ENCODE measurements at places on chromosomes 11 and 22.

GRCh38 chr11:116312570-116313391 lies 460.0 kb downstream of the BUD13 start:
- DNase-seq = no peak

- DNase-seq = no peak
These were observed 38.3 kb downstream of the BIRC2 start for GRCh38 chr11:102385085-102386007.

GRCh38 chr11:32831221-32831620 lies 1.5 kb downstream of the PRRG4 start:
- no peak for DNase-seq

DNA sequence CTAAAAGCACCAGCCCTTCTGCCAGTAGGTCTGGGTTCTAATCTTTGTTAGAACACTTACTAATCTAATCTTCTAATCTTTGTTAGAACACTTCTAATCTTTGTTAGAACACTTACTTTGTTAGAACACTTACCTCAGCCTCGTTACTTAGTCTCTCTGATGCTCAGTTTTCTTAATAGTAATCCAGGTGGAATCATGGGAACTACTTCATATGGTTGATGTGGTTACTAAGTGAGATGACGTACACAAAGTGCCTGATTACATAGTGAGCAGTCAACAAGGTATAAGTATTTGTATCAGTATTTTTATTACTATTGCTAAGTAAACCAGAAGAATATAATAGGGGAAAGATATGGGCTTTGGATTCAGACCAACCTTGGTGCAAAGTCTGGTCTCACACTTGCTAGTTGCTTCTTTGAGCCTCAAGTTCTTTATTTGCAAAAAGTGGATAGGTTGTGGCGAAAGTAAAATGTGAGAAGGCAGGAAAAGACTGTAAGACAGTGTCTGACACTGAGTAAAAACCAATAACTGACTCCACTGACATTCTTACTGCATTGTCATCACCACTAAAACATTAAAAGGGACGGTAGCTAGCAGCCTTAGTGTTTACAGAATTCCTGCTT lies 83.7 kb downstream of the TRAF6 start:
- DNase-seq = no peak

DNA sequence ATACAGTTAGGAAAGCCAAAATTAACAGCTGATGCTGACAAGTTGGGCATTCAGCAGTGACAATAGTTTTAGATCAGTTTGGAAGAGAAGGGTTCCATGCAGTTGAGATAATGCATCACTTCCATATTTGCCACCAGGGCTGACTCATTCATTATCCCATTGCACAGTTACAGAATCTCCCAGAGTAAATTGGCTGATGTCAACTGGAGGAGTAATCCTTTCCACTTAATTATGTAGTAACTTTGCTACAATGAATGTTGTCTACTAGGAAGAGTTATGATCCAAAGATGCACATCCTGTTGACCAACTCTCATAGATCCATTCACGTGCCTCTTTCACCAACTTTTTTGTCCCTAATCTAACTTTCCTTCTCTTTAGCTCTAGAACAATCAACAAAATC lies 123.3 kb upstream of the LUZP2 start:
- no peak for DNase-seq

DNA sequence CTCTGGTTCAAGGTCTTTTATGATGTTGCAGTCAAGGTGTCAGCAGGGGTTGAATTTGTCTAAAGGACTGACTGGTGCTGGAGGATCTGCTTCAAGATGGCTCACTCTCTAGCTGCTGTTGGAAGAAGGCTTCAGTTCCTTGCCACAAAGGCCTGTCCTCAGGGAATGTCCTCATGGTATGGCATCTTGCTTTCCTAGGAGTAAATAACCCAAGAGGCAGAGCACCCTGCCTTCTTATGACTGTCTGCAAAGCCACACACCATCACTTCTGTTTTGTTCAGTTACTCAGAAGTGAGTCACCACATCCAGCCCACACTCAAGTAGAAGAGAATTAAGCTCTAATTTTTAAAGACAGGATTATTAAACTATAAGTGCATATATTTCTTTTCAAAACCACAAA lies 45.2 kb downstream of the PLAAT5 start:
- DNase-seq = no peak

DNA sequence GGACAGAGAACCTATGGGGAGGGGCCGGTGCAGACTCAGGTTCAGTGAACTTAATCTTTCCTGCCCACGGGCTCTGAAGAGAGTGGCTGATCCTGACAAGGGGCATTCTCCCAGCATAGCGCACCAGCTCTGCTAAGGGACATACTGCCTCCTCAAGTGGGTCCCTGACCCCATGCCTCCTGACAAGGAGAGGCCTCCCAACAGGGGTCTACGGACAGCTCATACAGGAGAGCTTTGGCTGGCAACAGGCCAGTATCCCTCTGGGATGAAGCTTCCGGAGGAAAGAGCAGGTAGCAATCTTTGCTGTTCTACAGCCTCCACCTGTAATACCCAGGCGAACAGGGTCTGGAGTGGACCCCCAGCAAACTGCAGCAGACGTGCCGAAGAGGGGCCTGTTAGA lies 394.0 kb downstream of the LRRC4C start:
- no peak for DNase-seq

DNA sequence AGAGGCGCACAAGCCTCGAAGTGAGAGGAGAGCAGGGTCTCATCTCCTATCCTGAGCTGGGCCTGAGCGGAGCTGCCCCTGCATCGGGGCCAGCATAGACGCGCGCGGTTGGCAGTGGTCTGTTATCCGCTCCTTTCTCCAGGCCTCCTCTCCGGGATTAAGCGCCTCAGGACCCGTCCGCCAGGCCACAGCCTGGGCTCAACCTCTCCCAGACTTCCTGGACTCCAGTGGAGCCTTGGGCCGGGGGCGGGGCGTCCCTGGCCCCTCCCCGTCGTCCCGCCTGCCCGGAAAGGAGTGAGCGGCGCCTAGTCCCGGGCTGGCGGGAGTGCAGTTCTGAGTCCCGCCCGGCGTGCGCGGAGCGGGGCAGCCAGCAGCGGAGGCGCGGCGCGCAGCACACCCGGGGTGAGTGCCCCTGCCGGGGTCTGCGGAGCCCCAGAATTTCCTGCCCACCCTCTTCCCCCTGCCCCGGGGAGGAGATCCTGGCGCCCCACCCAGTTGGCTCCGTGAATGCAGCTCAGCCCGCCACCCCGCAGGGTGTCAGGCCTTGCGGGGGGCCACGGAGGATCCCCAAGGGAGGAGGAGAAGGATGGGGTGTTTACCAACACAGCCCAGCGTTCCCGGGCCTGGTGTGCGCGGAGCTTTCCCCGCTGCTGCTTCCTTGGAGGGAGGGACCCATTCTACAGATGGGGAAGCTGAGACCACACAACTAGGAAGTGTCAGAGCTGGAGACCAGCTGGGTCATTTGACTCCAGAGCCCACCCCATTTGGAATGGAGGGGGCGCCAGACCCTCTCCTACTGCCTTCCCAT lies at the start of gene TCIRG1:
TSS of gene TCIRG1 (plus strand) at position 308 of the 808 bp plus-strand sequence. CDS start 2,247 bp downstream, outside the sequence.
- DNase-seq = peak; percentile 29

DNA sequence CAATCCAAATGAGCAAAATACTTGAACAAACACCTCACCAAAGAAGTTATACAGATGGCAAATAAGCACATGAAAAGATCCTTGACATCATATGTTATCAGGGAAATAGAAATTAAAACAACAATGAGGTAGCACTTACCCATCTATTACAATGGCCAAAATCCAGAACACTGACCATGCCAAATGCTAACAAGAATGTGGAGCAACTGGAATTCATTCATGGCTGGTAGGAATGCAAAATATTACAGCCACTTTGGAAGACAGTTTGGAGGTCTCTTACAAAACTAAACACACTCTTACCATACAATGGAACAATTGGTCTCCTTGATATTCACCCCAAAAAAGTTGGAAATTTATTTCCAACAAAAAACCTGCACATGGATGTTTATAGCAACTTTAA lies 19.1 kb upstream of the FAM181B start:
- no peak for DNase-seq

DNA sequence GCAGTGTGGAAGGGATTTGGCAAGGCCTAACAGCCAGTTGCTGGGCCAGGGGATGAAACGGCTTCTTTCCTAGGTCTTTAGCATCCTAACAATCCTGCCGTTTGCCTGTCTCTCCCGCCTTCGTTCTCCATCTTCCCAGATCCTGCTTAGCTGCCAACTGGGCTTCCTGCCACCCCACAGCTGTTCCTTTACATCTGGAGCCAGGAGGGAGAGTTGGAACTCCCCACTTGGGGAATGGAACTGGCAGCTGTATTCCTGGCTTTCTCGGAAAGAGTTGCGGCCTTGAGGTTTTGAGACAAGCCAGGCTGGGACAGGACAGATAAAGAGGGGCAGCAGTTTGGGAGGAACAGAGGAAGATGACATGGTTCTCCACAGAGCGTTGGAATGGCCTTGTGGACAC lies 59.6 kb downstream of the ST3GAL4 start:
- DNase-seq = no peak

DNA sequence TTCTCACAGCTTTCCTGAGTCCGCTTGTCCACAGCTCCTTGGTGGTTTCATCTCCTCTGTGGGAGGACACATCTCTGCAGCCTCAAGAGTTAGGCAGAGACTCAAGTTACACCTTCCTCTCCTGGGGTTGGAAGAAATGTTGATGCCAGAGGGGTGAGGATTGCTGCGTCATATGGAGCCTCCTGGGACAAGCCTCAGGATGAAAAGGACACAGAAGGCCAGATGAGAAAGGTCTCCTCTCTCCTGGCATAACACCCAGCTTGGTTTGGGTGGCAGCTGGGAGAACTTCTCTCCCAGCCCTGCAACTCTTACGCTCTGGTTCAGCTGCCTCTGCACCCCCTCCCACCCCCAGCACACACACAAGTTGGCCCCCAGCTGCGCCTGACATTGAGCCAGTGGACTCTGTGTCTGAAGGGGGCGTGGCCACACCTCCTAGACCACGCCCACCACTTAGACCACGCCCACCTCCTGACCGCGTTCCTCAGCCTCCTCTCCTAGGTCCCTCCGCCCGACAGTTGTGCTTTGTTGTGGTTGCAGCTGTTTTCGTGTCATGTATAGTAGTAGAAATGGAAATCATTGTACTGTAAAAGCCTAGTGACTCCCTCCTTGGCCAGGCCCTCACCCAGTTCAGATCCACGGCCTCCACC lies 11.7 kb downstream of the RASD2 start:
- peak; percentile 77 for DNase-seq

GRCh38 chr11:57116654-57117053 lies 65.1 kb upstream of the LRRC55 start:
- no peak for DNase-seq

DNA sequence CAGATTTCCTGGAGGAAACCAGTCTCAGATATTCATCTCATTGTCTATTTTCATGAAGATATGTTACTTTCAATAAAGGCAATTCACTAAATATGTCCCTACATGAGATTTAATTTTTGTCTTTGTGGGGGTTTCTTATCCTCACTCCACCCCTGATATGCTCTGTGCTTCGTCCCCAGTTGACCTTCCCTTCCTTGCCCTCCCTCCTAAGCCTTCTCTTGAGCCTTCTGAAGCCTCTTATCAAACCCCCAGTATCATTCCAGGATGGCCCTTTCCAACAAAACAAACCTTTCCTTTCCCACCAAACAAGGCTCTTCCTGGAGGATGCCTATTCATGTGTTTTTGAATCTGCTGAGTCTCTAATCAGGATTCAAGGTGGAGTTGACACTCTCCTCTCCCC lies 44.8 kb downstream of the CSNK2A3 start:
- DNase-seq = no peak

DNA sequence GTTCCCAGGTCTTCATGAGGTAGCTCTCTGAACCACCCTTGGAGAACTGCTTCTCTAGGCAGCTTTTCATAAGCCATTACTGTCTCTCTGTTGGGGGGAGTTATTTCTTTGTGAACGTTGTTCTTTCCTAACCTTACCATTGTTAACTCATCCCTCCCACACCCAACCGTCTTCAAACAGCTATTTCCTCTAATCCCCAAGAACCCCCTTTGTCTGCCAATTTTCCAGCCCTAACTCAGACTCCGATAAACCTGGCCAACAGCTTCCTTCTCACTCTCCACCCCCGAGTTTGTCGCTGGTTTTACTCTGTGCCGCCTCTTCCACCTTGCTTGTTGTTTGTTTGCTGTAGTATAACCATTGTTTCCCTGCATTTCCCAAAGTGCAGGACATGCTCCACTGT lies 131.5 kb downstream of the CCDC34 start:
- no peak for DNase-seq

- no peak for DNase-seq
These were observed 22.0 kb downstream of the CREB3L1 start for GRCh38 chr11:46299451-46299961.

GRCh38 chr11:8258784-8259183 lies 4.9 kb downstream of the LMO1 start:
- DNase-seq = no peak

- no peak for DNase-seq
These were observed 87.8 kb downstream of the FEZ1 start for GRCh38 chr11:125408311-125408711.

- no peak for DNase-seq
These were observed 33.5 kb upstream of the RAB38 start for GRCh38 chr11:88208745-88209144.

DNA sequence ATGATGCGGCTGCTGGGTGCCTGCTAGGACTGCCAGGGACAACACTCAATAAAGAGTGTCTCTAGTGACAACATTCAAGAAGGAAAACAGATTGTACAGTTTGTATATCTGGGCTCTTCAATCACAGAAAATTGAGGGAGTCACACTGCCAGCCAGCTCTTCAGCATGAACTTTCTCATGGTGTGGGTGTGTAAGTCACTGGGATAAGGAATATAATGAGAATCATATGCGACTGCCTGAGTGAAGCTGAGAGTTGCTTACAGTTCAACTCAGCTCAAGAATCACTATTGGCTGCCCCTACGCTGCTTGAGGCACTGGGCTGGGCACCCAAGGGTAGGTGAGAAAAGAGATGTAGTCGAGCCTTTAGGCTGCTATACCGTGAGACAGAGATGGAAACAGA lies 328.1 kb upstream of the PITPNB start:
- no peak for DNase-seq

DNA sequence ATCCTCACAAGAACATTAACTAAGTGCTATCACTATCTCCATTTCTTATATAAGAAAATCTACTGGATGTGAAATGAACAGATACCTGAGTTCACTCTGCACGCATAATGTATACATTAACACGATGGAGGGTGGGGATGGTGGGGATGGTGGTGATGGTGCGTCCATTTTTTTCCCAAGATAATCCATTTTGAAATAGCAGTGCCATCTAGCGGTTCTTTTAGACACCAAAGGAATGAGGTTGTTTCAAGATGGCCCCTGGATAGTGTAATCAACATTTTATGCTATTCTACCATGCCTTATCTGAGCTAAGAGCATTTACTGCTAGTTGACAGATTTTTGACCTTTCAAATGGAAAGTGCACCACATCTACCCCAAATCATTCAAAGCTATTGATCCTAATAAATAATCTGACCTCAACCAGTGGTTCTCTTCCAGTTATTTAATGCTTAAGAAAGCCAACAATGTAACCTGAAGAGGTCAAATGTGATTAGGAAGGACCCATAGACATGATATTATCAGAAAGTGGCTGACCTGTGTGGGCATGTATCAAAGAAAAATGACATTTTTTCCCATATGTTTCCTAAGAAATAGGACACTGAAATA lies 714.7 kb upstream of the TENM4 start:
- no peak for DNase-seq

GRCh38 chr22:37278261-37278660 lies 4.0 kb upstream of the CYTH4 start:
- no peak for DNase-seq

- DNase-seq = no peak
These were observed 309 bp downstream of the OR8B12 start for GRCh38 chr11:124543145-124543544.

GRCh38 chr11:118306556-118306955 lies 2.0 kb downstream of the CD3E start:
- peak; percentile 54 for DNase-seq
